Activated CD4-positive, CD25-positive, alpha-beta regulatory T cell treated with anti-CD3 and anti-CD28 coated beads, Interleukin-2, amount 50 U/mL, for 16 hours (primary cell): ENCODE measurements at places on chromosomes 7 and 10.

- no peak for DNase-seq
Observed at GRCh38 chr7:25835197-25835596, 316.8 kb upstream of the NFE2L3 start.

DNA sequence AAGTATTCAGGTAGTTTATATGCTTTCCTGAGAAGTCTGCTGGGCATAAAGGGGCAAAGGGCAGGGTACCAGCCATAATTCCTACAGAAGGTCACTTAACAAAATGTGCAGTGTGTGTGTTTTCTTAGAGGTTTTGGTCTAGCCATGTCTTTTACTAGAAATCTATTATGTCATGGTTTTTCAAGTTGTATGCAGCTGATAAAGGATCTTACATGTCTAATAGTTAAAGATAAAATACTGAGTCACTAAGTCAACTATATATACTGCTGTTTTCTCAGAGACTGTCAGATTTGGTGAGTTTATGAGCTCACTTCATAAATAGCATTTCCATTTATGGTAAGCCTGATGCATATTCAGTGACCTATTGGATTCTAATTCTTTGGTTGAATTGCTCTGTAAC, 7.7 kb downstream of the CASP2 start:
- no peak for DNase-seq

DNA sequence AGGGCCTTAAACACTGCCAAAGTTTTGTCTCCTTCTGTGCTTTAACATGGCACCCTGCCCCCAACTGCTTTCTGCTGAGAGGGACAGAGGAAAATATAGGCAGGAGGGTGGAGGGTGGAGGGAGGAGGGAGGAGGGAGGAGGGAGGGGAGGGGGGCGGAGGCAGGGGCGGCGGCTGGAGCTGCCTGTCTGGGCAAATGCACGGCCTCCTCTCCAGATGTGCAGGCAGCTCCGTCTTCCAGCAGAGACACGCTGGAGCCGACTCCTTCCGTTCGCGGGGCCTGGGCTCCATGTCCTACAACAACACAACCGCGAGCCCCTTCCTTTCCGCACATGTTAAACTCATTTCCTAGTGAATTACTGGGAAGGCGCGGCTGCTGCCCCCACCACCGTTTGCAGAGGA, 14.2 kb downstream of the EBF3 start:
- DNase-seq = no peak

GRCh38 chr7:52447581-52448180, 587.8 kb upstream of the POM121L12 start:
- no peak for DNase-seq

- no peak for DNase-seq
Observed at GRCh38 chr7:32957326-32958045, at the start of gene FKBP9. Gene FKBP9, plus strand, starts transcription at chr7:32957440. Its CDS starts 134 bp downstream, at chr7:32957574.

DNA sequence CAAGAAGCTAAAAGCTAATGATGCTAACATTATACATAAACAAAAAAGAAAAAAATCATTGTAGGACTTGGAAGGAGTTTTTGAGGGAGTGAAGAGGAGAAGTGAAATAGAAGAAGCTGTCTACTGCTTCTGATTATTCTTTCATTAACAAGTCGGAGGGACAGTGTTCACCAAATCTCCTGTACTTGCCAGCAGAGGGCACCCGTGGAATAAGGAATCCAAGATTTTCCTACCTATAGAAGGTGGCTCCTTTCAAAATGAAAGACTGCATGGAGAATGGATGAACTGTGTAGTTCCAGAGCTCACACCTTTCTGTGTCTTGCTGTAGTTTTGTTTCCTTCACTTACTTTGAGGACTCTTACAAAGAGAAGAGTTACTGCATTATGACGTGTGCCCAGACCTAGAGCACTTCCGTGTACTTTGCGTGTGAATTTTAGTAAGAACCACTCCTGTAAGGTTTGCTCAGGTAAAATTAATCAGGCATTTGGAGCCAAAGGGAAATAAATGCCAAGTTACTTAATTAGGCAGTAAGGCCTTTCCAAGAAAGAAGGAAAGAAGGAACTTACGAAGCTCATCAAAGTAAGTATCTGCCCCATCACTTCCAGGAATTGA, 145.1 kb downstream of the SEMA3D start:
- no peak for DNase-seq

GRCh38 chr7:51824050-51824449, 507.4 kb upstream of the COBL start:
- DNase-seq = no peak

DNA sequence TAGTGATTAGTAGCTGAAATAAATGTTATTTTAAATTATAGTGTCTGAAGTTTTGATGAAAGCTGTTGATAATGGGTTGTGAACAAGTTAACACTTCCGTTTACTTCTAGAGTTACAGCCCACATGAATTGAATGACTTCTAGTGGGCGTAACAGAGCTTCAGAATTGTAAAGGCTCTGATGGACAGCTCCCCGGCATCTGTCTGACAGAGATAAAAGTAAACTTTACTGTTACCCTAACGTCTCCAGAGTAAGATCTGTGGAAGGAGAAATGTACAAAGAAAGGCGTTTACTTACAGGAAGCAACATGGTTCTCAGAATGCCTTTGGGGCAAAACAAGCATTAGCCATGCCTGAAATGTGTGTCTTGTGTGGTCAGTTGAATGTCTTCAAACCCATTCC, 124.4 kb downstream of the ADARB2 start:
- DNase-seq = no peak

- DNase-seq = no peak
Observed at GRCh38 chr7:74129887-74130286, 44.3 kb upstream of the EIF4H start.

- DNase-seq = no peak
Observed at GRCh38 chr10:107474650-107475049, 310.1 kb upstream of the SORCS1 start.

GRCh38 chr10:117540640-117541404, 1.7 kb upstream of the EMX2 start:
- no peak for DNase-seq

- DNase-seq = no peak
Observed at GRCh38 chr10:111081595-111081994, 4.8 kb downstream of the ADRA2A start.

DNA sequence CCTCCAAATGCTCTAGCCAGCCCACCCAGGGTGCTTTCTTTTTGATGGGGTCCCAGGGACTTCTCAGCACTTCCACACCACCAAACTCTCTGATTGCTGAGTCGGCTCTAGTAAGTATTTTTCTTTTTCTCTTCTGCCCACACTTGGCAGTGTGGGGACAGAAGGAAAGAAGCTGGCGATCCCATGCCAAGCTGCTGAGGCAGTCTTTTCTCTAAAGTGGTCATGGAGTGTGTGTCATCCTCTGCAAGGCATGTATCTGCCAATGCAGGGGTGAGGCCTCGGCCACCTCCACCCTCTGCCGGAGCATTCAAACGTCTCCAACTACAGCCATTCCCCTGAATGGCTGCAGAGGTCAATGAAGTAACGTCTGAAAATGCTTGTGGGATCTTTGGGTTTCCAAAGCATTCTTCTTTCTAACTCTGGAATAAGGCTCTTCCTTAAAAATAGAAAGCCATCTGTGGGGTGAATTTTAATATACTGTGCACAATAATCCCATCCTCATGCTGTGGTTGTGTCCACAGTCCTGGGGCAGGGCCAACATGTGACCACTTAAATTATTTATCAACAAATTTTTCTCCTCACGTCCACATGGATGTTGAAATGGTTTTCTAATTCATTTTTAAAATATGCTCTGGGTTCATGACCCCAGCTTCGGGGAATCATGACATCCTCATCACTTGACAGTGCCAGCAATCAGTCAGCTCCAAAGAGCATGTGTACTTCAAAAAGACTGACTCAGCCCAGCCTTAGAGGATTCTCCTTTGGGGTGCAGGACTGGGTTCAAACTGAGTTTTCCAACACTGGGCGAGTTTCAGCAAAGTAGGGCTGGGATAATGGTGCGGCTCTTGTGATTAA, 171.3 kb upstream of the ITGB1 start:
- no peak for DNase-seq

- no peak for DNase-seq
Observed at GRCh38 chr7:26729150-26729775, 135.1 kb downstream of the SKAP2 start.

GRCh38 chr10:93437946-93438612, 44.1 kb downstream of the MYOF start:
- DNase-seq = no peak

DNA sequence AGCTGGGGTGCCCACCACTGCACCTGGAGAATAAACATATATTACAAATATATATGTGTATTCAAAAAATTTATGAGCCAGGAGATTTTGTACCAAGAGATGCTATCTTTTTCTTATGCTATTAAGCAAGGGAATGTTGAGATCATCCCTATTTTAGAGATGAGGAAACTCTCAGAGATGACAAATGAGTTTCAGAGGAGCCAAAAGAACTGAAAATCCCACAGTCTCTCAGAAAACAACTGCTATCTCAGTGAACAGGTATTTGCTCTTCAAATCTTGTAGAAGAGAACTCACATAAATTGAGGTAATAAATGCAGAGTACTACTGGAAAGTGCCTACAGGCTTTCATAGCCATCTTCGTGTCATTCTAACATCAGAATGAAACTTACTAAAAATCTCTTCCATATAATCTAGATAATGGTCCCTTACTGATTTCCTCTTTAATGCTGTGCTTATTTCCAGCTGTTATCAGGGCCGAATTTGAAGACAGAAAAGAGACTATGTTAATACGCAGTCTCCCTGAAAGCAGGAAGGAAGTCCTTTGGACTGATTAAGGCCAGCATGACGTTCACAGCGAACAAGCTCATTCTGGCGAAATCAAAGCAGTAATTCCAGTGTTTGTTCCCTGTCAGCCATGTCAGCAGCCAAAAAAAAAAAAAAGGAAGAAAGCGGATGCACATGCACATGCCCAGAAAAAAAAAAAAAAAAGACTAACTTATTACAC, 29.4 kb upstream of the ANAPC16 start:
- DNase-seq = no peak

- no peak for DNase-seq
Observed at GRCh38 chr7:26965724-26966123, 101.3 kb upstream of the SKAP2 start.

GRCh38 chr10:25865267-25865666, 68.8 kb upstream of the MYO3A start:
- DNase-seq = no peak

DNA sequence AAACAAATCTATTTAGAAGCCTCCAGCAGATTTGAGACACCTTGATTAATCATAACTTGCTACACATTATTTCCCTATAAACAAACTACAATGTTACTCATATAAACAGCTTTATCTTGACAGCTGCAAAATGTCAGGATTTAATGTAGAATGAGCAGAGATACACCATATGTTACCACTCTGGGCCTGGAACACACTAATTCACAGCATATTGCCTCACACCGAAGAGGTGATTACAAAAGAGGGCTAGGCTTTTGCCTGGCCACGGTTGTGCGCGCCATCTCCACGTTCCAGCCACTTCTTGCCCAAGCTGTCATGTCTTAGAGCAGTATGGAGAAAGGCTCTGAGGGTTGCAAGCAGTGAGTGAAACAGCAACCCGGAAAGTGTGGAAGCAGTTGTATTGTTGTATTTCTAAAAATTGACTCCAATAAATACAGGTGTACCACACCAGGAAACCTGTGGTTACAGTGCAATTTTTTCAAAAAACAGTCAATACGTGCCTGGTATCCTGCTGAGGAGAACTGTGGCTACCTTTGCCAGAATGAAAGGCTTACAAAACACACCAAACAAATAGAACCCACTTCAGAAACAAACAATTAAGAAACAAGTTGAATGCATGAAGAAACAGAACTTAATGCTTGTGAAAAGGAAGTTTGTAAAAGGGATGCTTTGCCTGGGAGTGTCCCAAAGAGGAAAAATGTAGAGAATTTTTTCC, 498.1 kb downstream of the PLXNA4 start:
- DNase-seq = no peak

DNA sequence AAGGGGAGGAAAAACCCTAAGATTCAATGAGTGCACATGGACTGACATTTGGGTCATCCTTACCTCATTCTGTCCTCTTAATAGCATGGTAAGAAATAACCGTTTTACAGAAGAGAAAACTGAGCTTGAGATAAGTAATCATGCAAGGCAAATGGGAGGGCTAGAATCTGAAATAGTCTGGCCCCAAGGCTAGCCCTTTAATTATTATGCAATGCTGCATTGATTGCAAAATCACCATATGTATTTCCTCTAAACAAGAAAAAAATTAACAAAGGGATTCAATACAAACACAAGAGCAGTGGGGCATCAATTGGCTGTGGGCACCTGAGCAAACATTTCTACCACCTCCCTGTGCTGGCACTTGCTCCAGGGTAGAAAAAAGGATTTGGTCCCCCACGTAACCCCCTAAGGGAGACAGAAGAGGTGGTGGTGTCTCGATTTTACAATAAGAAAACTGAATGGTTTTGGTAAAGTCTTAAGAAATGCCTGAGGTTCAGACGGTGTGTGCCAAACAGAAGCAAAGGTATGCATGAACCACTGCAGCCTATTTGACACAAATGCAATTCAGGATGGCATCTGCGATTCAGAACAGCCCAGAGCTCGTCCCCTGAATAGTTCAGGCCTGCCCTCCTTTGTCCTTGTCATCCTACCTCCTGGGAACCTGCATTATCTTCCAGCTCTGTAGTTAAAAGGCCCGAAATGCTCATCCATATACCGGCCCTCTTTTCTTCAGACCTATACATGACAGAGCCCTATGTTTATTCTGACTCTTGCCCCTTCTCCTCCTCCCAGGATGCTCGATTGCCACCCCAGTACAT, 23.6 kb downstream of the PIP4K2A start:
- no peak for DNase-seq

DNA sequence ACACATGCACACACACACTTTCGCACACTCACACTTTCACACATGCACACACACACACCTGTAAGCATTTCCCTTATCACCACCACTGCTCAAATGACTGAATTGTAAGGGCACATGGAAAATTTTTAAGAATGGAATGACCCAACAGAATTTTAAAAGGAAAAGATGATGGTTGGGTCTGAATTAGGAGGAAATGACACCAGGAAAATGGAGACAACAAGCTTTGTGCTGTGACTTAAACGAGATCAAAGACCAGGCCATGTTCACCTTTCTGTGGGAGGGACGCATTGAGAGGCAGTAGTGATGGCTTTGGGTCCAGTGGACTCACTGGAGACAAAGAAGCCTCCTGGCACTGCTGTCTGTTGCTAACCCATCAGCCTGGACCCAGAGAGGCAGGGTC, 16.7 kb upstream of the C10orf71 start:
- DNase-seq = no peak

DNA sequence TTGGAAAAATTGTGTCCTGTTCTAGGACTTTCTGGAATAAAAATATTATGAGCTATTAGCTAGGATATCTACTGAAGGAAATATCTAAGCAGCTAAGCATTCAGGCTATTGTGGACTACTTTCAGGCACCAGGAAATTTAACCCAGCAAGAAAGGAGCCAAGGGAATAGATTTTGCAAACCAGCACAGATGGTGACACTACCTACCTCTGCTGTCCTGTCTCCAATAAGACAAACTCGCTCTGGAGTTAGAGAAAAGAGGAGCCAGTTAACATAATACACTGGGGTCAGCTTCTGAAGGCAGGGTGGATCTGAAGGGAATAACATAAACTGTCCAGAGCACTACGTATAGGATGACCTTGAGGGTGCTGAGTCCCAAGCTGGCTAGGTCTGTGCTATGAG, 223.7 kb upstream of the PRSS58 start:
- DNase-seq = no peak
